Stimulated activated CD4-positive, alpha-beta T cell treated with anti-CD3 and anti-CD28 coated beads, Interleukin-1b, Interleukin-23, amount 100 ng/mL, for 1 hour (primary cell): ENCODE measurements at places on chromosomes 7 and 10.

- DNase-seq: no peak
These were observed 156.6 kb downstream of the PRKAG2 start for GRCh38 chr7:151720280-151720679.

DNA sequence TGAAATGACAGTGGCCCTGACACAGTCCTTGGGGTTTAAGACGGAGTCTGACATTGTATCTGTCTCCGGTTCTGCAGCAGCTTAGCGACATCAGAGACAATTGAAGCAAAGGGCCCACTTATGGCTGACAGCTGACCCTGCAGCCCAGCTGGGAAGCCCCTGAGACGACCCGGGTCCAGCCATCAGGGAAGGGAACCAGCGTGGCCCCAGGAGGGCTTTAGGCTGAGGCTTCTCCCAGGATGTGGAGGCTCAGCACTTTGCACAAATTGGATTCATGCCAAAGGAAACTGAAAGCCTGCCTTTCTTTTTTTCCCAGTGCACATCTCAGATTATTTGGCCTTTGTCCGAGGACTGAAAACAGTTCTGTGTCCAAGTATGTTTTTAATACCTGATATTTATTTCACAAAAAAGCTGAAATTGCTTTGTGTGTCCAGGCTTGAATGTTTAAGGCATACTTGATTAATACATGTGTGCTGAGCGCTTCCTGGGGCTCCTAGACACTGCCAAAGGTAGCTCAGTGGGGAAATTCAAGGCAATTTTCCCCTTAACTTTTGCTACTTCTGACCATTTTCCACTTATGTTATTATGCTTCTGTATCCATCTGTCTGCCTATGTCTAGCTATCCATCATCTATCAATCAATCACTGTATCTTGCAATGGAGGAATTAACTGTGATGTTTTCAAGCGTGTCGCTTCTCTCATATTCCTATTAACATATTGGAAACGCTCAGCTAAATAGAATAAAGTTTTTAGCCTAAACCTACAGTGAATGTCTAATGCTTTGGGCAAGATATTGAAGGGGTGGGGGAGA is 34.8 kb downstream of the KLF6 start:
- DNase-seq: no peak

DNA sequence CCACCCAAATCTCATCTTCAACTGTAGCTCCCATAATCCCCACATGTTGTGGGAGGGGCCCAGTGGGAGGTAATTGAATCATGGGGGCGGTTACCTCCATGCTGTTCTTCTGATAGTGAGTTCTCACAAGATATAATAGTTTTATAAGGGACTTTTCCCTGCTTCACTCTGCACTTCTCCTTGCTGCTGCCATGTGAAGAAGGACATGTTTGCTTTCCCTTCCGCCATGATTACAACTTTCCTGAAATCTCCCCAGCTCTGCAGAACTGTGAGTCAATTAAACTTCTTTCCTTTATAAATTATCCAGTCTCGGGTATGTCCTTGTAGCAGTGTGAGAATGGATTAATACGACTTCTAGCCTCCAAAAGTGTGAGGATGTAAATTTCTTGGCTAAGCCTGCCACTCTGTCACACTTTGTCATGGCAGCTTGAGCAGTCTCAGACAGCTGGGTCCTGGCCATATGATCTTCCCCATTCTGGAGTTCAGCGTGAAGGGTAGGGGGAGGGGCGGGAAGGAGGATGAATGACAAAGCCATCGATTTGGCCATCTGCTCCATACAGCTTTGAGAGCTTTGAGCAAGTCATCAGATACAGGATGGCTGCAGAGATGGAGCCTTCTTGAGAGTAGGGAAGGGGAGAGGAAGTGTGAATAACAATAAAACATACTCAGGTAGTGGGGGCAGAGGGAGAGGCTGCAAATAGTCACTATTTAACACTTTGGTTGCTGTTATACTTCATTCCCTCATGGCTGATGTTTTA is 19.1 kb upstream of the INPP5F start:
- DNase-seq: no peak

GRCh38 chr7:68176974-68177373 is 1180.3 kb downstream of the TYW1 start:
- DNase-seq: no peak

DNA sequence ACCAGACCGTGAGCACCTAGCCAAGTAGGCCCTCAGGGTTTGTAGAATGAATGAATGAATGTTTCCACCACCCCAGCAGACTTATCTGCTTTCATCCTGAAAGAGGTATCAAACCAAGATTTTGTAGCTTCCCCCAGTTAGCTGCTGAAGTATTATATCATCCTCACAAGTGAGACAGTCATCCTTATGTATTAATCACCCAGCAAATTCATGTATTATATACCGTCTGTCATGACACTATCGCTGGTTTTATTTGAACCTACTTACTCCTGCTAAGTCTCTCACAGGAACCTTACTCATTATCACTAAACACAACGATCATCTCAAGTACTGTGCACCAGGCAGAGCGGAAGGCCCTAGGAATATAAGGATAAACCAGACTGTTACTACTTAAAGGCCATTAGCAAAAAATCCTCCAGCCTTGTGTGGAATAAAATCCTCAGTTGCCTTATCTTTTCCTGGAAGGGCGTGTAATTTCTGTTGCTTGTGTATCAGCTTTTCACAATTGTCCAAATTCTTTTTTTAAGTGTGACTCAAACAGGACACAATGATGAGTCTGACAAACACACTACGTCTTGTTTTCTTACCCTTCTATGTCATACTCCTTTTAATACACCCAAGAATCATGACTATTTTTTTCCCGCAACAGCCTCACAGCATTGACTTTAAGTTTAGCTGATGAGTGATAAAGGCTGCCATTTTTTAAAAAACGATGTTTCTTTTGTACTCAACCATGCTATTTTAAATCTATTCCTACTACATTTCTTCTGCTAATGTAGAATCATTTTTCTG is 176.1 kb upstream of the KLF14 start:
- no peak for DNase-seq

GRCh38 chr10:12556039-12556438 is 206.7 kb downstream of the CAMK1D start:
- no peak for DNase-seq

- DNase-seq: no peak
These were observed 333.8 kb downstream of the GALNT17 start for GRCh38 chr7:71465741-71466189.

DNA sequence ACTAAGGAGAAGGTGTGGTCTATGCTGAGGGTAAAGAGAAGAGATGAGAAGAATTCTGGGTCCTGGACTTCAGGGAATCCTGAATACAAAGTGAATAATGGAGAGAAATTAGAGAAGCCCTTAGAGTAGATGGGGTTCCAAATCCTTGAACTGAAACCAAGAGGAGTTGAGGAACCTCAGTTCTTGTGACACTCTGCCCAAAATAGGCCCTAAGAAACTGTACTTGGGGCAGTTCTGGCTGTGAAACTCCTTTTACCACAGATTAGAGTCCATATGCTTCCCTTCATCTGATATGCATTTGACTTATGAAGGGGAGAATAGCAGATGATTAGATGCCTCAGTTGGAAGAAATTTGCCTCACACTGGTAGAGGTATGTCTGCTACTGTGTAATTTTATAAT is 19.0 kb downstream of the TES start:
- no peak for DNase-seq

GRCh38 chr7:7164591-7164990 is 17.8 kb upstream of the C1GALT1 start:
- DNase-seq: no peak

- no peak for DNase-seq
These were observed 135.5 kb downstream of the LSMEM1 start for GRCh38 chr7:112616295-112616694.

DNA sequence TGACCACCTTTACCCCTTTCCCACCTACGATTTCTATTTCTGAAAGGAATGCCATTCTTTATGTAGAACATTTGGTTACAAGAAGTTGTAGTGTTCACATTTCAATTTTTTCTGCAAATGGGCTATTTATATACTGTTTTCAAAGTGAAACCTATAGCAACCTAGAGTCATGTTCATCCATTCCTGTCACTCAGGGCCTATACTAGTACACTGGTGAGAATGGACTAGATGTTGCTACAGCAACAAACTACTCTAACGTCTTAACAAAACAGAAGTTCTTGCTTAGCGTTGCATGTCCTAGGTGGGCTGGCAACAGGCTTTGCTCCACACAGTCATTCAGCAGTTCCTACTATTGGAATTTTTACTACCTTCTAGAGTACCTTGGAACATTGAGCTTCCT is 16.3 kb downstream of the CASD1 start:
- no peak for DNase-seq

- no peak for DNase-seq
These were observed 194.8 kb upstream of the PTN start for GRCh38 chr7:137538361-137538762.

GRCh38 chr10:14066106-14066505 is 264.6 kb downstream of the FRMD4A start:
- no peak for DNase-seq

- DNase-seq: no peak
These were observed 1307.8 kb upstream of the CELF2 start for GRCh38 chr10:9709849-9710248.

DNA sequence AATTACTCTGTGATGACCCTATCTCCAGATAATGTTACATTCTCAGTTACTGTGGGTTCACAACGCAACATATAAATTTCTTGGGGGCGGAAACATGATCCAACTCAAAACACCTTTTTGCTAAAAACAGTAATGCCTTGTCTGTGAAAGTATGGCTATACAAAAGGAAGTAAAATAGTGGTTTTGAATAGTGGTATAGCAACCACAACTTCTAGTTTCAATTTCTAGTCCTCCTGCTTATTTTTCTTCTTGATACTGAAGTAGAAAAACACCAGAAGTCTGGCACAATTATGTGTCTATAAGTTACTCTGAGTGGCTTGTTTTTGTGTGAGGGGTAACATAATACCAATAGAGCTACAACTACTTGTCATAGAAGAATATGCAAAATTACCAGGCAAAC is 21.5 kb upstream of the ZNF800 start:
- DNase-seq: no peak

- no peak for DNase-seq
These were observed 1.9 kb downstream of the HOXA9 start for GRCh38 chr7:27163288-27164044.

DNA sequence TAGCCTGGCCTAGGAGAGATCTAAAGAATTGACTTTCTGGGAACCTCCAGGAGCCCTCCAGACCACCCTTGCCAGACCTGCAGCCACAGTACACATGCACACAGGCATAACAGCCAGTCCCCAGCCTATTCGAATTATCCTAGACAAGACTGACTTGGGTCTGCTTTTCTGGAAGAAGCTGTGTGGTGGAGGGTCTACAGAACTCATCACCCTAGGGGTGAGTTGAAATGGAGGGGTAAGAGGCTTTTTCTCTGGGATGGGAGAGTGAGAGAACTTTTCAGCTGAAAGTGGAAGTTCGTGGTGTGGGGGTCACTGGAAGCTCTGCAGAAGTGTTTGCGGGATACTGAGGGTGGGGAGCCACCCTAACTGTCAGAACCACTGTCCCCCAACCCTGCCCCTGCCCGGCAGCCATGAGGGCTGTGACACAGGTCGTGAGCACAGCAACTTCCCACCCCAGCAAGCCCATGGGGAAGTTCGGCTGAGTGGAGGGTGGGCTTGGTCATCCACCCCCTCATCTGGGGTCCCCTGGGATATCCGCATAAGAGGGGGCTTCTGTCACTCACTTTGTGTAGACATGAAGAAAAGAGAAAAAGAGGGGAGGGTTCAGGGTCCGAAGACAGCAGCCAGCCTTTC is 7.8 kb downstream of the TLX1 start:
- no peak for DNase-seq

- DNase-seq: no peak
These were observed 62.6 kb downstream of the EXOC4 start for GRCh38 chr7:133315332-133316040.
